ENCODE measurements at places on chromosomes 3 and 15.

- no peak for DNase-seq
These were observed 391.0 kb downstream of the RAP2B start for GRCh38 chr3:153552887-153553604.

GRCh38 chr3:174002543-174002942 is 605.0 kb downstream of the NLGN1 start:
- DNase-seq: no peak

DNA sequence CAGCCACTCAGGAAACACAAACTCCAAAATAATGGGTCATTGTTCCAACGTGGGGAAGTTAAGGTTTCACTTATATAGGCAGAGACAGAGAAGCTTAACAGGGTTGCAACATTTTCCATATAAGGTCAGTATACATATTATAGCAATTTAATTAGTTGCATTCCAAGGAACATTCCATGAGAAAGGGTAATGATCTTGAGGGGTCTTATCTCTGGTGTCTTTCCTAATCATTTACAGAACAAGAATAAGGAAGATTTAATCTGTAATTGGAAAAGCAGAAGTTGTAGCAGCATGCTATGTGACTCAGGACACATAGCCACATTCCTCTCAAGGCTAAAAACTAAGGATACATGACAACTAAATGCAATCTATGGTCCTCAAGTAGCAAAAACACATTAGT is 4.9 kb downstream of the MNS1 start:
- no peak for DNase-seq

GRCh38 chr15:72751751-72752455 is 31.7 kb downstream of the ADPGK start:
- DNase-seq: no peak

DNA sequence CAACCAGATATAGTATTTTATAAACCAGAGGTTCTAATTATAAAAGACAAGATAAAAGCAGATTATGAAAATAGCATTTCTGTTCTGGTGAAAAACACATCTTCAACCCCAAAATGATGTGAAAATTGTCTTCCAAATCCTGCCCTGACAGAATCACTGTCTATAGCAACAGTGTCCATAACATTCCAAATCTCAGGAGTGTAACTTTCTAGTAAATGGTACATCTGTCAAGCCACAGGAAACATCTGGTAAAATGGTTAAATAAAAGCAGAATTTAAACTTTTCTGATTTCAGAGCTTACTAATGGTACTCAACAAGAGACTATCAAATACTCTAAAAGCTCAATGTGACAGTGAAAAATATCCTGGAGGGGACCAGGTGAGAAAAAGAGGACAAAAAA is 60.5 kb downstream of the VGLL4 start:
- no peak for DNase-seq

GRCh38 chr3:60743631-60744164 is 507.6 kb downstream of the FHIT start:
- no peak for DNase-seq

DNA sequence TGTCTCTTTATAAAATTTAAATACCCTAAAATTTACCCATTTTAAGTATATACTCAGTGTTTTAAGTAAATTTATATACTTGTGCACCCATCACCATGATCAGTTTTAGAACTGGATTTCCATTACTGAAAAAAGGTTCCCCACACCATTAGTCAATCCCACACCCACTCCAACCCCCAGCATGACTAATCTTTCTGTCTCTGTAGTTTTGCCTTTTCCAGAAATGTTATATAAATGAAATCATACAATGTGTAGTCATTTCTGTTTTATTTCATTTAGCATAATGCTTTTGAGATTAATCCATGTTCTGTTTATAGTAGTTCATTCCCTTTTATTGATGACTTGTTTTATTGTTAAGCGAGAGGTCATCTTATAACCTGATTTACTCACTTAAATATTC is 66.1 kb upstream of the LIMD1 start:
- no peak for DNase-seq

DNA sequence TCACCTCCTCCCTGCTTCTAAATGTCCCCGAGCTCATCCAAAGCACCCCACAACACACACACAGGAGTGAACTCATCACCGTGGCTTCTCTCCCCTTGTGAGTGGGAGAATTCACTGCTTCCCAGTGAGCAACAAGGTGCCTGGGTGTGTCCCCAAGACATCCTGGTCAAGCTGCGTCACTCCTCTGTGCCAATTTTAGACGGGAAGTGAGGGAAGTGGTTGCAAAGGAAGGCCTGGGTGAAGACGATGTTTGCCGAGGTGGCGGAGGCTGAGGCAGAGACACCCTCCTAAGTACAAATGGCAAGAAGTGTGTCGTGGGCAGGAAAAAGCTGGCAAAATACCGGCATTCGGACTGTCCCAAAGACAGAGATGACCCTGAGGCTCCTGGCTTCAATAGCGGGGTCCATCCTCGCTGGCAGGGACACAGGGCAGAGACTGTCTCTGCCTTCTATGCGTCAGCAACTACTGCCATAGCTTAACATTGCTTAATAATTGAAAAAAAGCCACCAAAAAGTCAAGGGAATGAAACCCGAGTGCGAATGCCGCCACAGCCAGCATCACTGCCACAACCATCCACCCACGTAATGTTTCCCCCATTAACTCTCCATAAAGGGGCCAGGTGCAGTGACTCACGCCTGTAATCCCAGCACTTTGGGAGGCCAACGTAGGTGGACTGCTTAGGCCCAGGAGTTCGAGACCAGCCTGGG is 72.8 kb downstream of the VGLL4 start:
- DNase-seq: no peak

GRCh38 chr3:32349184-32349583 is 42.5 kb upstream of the CMTM7 start:
- no peak for DNase-seq

DNA sequence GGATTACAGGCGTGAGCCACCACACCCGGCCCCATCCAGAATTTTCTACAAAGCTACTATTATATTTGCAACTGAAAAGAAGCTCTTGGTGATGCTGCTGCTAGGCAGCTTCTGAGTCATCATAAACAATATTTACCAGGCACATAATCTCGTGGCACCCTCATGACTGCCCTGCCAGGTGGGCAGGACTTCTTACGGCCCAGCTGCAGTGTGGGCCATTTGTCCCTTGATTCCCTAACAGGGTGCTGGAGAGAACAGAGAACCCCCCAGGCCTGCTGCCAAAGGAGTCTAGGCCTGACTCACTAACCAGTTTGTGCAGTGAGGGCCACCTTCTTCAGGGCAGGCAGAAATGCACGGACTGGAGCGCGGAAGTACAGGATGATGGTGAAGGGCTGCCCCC is 4.9 kb downstream of the EPB42 start:
- no peak for DNase-seq

DNA sequence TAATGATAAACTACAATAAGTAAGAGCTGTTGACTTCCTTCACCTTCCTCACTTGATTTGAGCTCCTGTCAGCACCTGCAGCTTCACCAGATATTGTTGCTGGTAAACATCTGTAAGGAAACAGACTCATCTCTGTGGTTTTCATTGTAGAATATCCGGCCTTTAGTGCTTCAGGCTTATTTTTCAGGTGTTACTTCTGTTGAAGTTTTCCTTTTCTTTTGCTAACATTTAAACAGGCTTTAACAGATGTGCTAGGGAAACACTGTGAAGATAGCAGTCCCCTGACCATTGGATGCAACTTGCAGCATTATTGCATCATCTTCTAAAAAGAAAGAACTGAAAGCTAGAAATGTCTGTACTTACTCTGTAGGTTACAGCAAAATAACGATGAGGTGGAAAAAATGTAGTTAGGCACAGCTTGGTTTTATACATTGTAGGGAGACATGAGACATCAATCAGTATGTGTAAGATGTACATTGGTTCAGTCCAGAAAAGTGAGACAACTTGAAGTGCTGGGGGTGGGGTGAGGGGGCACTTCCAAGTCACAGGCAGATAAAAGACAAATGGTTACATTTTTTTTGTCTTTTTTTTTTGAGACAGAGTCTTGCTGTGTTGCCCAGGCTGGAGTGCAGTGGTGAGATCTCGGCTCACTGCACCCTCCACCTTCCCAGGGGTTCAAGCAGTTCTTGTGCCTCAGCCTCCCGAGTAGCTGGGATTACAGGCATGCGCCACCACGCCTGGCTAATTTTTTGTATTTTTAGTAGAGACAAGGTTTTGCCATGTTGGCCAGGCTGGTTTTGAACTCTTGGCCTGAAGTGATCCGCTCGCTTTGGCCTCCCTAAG is 10.2 kb downstream of the EDEM1 start:
- peak; percentile 25 for DNase-seq

DNA sequence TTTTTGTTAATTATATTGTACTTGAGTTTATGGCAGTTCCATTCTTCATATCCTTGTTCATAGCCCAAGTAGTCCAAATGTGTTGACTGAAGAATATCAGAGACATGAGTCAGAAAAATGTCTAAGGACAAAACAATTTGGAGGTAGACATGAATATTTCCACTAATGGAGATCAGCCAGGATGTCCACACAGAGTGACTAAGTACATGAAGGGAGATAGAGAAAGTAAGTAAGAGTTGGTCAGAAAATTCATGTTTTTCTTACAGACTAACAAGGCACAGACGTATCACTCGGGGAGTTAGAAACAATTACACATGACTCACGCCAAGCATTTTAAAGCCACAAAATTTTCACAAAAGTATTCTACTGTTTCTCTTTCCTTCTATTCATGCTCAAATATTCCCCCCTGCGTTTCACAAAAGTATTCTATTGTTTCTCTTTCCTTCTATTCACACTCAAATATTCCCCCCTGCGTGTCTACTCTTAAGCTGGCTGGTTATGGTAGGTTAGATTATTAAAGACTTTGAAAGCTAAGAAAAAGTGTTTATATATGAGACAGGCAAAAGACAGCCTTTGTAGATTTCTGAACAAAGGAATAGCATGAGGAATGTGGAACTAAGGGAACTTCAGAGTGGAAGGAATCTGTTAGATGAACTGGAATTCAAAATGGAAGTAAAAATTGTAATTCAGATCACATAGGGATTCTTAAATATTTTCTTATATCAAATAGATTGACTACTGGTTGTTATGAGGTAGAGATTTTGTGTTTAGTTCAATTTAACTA is 648.7 kb upstream of the CCDC54 start:
- DNase-seq: no peak

DNA sequence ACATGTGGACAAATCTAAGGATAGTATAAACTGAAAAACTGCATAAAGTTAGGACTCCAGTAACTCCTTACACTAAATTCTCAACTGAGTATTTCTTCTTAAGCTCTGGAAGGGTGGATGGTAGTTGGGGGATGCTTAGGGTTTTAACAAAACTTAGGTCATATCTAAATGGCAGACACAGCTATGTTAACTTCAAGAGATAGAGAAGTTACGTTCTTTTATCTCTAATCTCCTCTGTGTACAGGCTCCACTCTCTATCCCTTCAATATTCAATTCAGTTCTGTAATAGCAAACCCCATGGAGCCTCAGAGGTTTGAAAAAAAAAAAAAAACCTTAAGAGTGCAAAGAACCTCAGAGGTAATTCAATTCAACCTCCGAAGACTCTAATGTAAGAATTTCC is 3.1 kb downstream of the CMTM6 start:
- DNase-seq: no peak

- no peak for DNase-seq
These were observed 488.7 kb upstream of the TPRG1 start for GRCh38 chr3:188683032-188683521.

DNA sequence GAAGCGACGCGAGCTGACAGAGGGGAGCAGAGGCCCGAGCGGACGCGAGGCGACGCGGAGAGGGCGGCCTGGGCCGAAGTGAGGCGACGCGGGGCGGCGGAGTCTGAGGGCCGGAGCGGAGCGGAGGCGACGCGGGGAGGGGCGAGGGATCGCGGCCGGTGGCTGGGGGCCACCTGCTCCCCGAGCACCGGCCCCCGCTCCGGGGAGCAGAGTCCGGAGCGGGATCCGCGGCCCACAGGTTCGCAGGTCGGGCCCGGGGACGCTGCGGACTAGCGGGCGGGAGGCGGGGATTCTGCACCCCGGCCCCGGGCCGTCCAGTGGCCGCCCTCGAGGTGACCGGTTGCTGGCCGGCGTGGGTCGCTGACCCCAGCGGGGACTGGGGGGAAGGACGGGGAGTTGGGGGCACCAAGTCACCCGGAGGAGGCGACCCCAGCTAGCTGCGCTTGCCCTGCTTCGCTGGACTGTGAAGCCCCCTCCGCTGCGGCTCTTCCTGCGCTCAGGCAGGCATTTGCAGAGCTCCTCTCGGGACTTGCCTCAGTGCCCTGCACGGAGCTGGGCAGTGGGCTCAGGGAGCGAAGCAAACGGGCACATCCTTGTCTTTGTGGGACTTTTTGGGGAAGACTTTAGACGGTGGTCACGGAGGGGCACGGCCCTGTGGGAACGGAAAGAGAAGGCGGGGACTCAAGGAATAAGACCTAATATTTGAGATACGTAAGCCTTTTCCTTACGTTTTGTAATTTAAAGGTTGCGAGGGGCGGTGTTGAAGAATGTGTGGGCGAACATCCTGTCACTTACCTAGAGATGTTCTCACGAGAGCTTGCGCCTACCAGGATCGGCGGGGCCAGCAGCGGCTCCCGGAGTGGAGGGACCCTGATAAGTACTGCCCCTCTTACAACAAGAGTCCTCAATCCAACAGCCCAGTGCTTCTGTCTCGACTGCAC is 566 bp downstream of the HMCES start:
- peak; percentile 32 for DNase-seq

- DNase-seq: no peak
These were observed 177.0 kb downstream of the OR4M2 start for GRCh38 chr15:22257047-22258008.
